Putamen (tissue), 1 donor: ENCODE measurements at places on chromosomes 7 and 10.

DNA sequence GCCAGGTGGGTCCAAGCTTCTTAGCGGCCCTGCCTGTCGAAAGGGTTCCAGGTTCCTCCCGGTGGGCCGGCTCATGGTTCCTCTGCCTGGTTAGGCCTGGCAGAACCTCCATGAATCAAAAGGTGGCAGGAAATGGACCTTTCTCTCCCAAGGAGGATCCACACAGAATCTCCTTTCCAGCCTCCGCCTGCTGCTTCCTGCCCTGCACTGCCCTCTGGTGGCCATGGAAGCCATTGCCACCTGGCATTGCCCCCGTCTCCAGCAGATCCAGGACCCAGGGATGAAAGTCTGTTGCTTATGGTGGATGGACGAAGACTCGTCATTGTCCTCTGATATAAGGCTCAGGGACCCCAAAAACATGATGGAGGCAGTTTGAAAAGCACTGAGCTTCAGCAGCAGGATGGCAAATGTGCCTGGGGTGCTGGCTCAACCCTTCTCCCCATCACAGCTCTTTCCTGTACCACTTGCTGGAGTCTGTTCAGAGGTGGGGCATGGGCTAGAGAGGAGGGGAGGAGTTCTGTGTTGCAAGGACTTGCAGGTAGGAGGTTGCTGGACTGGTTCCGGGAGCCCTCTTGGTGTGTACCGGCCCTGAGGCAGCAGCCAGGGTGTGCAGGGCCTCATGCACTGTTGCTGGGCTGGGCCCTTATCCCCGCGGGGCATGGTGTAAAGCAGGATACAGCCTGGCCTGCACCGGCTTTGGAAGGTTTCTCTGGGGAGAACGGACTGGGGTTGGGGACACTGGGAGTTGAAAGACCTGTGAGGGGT, 11.3 kb upstream of the INMT start:
- DNase-seq: peak; percentile 53

- DNase-seq: peak; percentile 70
These were observed 439 bp upstream of the EMX2 start for GRCh38 chr10:117541909-117542705.

DNA sequence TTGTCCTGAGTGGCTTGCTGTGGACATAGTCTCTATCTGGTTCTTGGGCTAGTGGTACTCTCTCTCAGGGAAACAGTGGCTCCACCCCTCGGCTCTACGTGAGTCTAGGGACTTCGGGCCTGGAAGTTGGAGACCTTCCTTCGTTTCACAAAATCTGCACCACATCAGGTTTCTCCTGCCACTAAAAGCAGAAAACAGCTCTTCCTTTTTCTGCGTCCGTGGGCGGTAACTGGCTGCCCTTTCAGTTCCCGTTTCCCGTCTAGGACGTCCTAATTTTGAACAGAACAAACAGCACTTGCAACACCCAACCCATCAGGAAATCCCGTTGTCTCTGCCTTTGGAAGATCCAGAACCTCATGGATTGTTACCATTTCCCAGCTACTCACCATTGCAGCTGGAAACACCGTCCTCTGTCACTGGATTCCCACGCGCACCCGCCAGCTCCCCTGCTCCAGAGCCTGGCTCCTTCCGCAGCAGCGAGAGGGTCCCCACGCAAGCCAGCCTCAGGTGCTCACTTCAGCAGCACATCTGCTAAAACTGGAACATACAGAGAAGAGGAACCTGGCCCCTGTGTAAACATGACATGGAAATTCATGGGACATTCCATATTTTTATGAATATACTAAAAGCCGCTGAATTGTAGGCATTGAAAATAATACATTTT, 311.4 kb upstream of the AKR1E2 start:
- DNase-seq: peak; percentile 15

DNA sequence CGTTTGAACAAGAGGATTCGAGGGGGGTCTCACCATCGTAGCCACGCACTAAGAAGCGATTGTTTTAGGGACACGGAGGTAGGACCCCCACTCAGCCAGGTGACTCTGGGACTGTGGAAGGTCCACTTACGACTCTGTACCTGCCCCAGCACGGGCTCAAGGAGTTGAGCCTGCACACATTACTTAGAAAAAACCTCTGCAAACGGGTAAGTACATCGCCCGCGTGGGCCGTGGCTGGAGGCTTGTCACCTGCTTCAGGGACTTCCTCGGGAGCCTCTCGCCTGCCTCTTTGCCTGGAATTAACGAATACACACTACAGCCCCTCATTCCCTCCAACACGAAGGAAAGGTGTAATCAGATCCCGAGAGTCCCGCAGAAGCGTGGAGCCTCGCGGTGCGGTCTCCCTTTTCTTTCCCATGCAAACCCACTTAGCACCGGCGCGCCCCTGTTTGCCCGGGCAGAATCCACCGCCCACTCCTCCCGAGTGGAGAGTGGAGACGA, 826 bp downstream of the PODXL start:
- no peak for DNase-seq

DNA sequence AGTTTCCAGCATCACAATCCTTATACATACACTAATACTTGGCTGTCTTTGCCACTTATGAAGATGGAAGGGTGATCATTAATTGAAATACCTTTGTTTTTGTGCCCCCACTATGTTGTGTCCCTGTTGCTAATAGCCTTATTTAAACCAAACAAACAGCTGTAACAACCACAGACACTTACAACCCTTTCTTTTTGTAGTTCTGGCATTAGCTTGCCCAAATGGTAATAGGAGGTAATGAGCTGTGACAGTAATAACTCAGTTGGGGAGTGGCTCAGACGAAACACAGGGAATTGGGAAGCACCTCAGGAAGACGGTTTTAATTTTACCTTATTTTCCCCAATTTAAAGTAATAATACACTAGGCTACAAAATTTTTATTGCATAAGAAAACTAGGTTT, 83.4 kb downstream of the MDFIC start:
- no peak for DNase-seq

DNA sequence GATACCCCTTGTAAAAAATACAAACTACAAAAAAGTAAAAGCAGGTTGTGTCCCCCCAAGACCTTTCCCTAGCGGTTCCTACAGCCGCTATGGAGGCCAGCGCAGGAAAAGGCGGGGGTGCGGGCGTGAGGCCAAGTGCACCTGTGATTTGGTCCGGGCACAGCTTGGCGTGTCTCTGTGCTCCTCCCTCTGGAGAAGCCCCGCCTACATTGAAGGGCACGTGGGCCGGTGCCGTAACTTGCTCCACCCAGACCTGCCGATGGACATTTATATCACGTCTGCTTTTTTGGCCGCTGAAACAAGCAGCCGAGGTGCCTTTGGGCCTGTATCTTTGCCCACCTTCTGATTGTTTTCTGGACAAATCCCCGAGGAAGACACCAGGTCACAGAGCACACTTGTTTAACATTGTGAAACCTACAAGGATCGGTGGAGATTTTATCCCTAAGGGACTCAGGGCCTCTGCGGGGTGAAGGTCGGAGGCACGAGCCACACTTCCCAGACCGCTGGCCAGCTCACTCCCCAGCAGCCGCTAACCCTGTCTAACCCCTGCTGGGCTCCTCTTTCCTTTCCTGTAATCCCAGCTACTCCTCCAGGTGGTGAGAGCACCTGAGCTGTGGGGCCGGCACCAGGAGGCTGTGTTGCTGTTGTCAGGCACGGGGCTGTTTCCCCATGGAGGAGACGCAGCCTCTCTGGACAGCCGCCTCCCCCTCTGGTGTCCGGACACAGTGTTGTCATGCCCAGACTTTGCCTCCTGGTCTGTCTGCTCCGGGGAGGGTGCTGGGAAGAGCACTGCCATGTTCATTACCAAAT, 18.8 kb upstream of the INPP5A start:
- DNase-seq: no peak

- DNase-seq: peak; percentile 36
These were observed 54.5 kb downstream of the COL1A2 start for GRCh38 chr7:94449151-94449725.

DNA sequence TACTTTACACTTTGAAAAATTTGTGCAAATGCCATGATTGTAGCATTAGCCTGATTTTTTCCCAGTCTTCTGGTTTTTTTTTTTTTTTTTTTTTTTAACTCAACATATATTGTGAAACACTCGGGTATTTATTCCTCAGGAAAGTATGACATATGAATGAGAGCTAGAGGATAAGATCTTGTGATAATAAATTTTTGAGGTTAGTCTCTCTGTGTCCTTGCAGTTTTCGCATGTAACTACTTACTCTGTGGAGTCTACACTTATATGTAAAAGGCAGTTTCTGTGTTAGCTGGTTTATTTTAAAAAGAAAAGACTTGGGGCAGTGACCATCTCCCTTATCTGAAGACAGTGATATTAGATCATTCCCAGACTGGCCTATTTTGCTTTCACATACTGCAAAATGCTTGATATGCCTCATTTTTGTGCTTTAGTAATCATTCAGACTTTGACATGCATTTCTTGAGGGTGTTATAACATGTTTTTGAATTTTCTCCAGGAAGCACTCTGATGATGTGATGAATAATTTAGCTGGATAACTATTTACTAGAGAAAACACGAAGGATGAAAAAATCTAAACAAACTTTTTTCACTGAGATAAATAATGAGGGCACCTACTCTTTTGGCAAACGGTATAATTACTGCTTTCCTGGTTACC, 371.0 kb downstream of the NRG3 start:
- no peak for DNase-seq

- no peak for DNase-seq
These were observed 52.8 kb upstream of the ANTXRL start for GRCh38 chr10:46234026-46234425.

DNA sequence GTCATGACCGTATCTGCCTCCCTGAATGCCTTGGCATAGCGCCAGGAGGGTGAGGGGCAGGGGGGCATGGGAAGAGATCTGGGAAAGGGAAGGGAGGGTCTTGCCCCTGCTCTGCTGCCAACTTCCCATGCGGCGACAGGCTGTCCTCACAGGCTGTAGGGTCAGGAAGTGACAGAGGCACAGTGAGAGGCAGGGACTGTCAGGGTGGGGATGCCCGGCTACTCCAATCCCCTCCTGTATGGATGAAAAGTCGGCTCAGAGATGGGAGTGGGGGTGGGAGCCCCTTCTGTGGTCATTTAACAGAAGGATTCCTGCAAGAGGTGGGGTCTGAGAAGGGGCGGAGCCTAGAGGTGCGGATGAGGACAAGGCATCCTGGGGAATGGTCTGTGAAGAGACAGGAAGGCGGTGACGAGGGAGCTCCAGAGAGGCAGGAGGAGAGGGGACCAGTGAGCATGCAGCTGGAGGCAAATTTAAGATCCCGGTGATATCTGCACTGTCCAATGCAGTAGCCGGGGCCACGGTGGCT, 20.8 kb upstream of the UNC5B start:
- DNase-seq: no peak

DNA sequence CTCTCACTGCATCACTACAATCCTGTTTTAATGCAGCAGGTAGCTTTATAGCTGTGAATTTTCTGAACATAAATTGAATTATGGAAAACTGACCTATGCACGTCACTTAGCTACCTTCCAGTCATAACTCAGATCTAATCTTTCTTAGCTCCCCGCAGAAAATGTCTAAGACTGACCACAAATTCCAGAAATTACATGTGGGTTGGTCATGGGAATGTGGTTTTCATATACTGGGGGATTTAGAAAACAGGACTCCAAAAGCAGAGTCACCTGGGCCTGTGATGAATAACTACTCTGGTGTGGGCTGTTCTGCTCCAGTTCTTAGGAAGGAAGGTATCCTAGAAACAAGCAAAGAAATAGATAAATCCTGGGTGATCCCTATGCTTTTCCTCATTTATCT, 178.4 kb upstream of the LRRTM3 start:
- DNase-seq: no peak

DNA sequence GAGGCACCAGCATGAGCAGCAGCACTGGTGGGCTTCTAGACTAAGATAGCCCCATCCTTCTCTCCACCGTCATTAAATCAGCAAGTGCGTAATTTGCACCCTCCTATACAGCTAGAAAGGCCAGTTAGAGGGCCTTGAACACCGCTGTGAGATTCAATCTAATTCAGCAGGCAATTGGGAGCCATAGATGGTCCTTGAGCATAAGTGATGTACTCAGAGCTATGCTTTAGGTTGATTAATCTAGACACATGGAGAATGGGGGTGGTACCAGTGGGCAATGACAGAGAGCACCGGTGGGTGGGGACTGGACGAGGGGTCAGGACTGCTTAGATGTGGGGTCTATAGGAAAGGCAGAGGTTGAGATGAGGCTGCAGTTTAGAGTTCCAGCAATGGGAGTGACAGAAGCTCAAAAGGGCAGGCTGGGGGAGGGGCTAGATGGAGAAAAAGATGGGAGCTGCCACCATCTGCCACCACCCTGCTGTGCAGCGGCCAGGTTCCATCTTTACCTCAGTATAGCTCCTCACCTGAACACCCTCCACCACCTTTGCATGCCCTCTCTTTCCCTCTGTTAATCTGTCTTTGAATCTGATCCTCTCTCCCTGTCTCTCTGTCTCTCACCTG, 87.3 kb downstream of the C10orf105 start:
- DNase-seq: no peak

- no peak for DNase-seq
These were observed 12.2 kb downstream of the PTN start for GRCh38 chr7:137331378-137331777.

- no peak for DNase-seq
These were observed 52.0 kb upstream of the HMX3 start for GRCh38 chr10:123083811-123084210.

GRCh38 chr10:59847888-59848287, 58.5 kb downstream of the CCDC6 start:
- no peak for DNase-seq

- no peak for DNase-seq
These were observed 43.6 kb upstream of the DPYSL4 start for GRCh38 chr10:132143162-132143561.

GRCh38 chr7:142798451-142799436, 28.0 kb downstream of the PRSS2 start:
- no peak for DNase-seq

GRCh38 chr7:109476409-109476808, 906.7 kb downstream of the DNAJB9 start:
- DNase-seq: no peak

DNA sequence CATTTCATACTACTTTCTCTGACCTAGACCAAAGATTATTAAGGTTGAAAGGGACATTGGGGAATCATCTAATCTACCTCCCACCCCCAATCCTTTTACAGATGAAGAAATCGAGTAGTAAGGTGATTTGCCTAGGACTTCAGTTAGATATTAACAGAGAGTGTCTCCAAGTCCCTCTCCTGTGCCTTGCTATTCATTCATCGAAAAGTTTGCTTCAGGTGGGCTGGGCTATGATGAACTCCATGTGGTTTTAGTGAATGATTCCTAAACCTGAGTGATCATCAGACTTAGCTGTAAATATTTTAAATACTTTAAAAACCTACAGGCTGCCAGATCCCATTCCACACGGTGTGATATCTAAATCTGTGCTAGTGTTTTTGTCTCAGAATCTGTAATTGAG, 259.4 kb upstream of the SORCS1 start:
- DNase-seq: no peak

- peak; percentile 96 for DNase-seq
These were observed 24.8 kb downstream of the FAM53B start for GRCh38 chr10:124719213-124719851.

GRCh38 chr10:56346845-56347415, 14.1 kb downstream of the ZWINT start:
- DNase-seq: no peak

GRCh38 chr7:2237109-2237602, 4.4 kb upstream of the MAD1L1 start:
- DNase-seq: peak; percentile 37
